ENCODE measurements at places on chromosomes 4 and X.

DNA sequence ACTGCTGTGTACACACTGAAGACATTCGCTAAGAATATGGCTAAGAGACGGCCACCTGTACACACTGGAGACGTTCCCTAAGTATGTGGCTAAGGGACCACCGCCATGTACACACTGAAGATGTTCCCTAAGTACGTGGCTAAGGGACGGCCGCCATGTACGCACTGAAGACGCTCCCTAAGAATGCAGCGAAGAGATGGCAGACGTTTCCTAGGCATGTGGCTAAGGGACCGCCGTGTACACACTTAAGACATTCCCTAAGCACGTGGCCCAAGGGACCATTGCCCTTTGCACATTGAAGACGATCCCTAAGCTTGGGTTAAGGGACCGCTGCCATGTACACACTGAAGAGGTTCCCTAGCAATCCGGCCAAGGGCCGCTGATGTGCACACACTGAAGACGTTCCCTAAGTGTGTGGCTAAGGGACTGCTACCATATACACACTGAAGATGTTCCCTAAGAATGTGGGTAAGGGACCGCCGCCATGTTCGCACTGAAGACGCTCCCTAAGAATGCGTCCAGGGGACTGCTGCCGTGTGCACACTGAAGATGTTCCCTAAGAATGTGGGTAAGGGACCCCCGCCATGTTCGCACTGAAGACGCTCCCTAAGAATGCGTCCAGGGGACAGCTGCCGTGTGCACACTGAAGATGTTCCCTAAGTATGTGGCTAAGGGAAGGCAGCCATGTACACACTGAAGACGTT lies 36.7 kb downstream of the DHRSX start:
- DNase-seq = no peak

DNA sequence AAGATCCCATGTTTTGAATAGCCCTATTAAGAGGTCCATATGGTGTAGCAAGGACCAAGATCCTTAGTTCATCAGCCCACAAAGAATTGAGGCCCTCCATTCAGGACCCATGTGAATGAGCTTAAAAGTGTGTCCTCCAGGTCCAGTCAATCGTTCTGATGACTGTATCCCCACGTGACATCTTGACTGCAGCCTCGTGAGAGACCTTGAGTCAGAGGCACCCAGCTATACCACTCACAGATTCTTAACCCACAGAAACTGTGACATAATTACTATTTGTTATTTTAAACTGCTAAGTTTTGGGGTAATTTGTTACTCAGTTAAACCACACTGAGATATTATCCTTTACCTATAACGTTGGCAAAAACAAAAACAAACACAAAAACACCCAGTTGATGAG lies 62.4 kb downstream of the ZNF182 start:
- no peak for DNase-seq

DNA sequence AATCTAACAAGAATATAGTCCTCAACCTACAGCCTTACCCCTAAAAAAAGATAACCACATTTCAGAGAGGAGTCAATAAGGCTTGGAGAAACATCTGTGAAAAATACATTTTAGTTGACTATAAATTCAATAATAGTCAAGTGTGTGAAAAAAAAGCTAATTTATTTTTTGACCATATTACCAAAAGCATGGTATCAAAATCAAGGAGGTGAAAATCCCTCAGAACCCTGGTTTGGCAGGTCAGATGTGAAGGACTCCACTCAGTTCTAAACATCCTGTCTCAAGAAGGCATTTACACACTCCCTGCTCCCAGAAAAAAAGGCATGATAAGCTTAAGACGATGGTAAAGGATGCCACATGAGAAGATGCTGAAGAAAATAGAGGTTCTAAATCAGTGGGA lies 745.1 kb upstream of the TENM3 start:
- DNase-seq = no peak

- DNase-seq = no peak
Measured at GRCh38 chr4:20403290-20403689, 151.6 kb downstream of the SLIT2 start.

DNA sequence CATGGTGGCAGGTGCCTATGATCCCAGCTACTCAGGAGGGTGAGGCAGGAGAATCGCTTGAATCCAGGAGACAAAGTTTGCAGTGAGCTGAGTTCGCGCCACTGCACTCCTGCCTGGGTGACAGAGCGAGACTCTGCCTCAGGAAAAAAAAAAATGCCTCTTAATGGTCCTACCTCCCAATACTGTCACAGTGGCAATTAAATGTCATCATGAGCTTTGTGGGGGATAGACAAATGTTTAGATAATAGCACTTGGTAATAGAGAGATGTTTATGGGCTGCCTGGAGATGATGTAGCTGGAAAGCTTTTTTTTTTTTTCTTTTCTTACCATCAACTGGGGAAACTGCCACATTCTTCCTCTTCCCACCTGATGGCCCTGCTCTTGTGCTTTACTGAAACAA lies 33.0 kb downstream of the GRK4 start:
- DNase-seq = no peak

GRCh38 chrX:139194571-139195280 lies 335.8 kb upstream of the F9 start:
- DNase-seq = no peak

- DNase-seq = no peak
Measured at GRCh38 chr4:4472344-4472958, 69.4 kb downstream of the STX18 start.

GRCh38 chr4:3070709-3071500 lies 3.4 kb downstream of the HTT-AS start:
- no peak for DNase-seq

- DNase-seq = no peak
Measured at GRCh38 chrX:53239474-53239873, 14.5 kb upstream of the KDM5C start.

DNA sequence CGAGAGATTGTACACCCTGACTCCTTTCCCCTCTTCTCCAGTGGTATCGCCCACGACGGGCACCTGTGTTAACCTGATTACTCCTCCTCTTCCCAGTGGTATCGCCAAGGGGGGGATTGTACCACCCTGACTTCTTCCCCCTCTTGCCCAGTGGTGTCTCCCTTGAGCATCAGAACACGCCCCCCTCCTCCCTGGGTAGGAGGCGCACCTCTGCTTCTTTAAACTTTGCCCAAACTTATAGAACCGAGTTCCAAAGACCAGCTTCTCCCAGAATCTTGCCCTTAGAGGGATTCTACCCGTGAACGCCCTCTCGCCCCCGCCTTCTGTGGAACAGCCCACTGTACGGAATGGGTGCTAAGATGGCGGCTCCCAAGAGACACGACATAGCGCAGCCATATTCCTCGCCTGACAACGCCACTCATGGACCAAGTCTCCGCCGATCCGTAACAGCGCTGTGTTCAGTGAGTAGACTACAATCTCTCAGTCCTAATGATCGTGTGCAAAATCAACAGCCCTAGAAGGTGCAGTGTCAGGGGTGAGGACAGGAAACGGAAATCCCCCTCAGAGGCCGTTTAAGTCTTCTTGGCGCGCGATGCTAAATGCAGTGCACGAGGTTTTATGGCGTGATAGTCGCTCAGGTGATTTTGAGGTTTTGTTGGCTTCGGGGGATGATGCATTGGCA lies 4.2 kb upstream of the ZNF157 start:
- DNase-seq = no peak

GRCh38 chr4:99300934-99301333 lies 10.1 kb upstream of the ADH1A start:
- no peak for DNase-seq

- DNase-seq = no peak
Measured at GRCh38 chr4:128060121-128060698, 902 bp upstream of the LARP1B start.

- DNase-seq = no peak
Measured at GRCh38 chrX:132638313-132638712, 149.5 kb upstream of the MBNL3 start.

DNA sequence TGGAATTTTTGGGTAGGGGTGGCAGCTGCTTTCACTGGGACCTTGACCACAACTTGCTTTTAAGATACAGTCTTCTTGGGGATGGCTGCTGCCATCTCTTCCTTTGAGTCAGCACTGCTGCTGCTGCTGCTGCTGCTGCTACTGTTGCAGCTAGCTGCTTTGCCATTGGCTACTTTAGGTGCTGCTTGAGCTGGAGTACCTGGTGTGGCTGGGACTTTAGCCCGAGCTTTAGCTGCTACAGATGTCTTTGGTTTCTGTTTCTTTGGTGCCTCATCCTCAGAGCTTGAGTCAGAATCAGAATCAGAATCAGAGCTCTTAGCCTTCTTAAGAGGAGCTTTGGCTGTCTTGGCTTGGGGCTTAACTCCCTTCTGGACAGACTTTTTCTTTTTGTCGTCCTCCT lies 52.2 kb downstream of the FAM9B start:
- no peak for DNase-seq

DNA sequence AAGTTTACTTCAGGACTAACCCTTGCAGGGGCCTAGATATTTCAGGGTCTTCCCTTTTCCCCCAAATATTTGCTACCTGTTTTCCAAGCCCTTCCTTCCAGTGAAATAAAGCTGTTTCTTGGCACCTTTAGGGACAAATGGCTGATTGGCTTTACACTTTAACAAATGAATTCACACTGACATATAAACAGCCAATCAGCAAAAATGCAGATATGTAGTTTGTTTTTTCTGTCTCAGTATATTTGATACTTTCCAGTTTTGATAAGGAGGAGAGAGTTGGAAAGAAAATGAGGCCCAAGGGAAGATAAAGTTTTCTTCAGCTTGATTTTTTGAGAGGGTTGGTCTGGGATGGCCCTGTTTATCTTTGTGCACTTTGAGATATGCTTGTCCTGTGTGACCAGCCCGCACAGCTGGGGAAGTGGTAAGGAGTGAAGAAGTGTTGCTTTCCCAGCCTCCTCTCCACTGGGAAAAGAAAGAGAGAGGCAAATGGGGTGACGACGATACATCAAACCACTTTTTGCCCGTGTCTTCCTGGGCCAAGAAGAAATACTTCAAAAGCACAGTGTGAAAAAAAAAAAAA lies 67.5 kb downstream of the MGST2 start:
- DNase-seq = no peak

GRCh38 chr4:140841186-140841585 lies 85.0 kb upstream of the TBC1D9 start:
- DNase-seq = no peak

GRCh38 chrX:132563976-132564375 lies 75.1 kb upstream of the MBNL3 start:
- DNase-seq = no peak

DNA sequence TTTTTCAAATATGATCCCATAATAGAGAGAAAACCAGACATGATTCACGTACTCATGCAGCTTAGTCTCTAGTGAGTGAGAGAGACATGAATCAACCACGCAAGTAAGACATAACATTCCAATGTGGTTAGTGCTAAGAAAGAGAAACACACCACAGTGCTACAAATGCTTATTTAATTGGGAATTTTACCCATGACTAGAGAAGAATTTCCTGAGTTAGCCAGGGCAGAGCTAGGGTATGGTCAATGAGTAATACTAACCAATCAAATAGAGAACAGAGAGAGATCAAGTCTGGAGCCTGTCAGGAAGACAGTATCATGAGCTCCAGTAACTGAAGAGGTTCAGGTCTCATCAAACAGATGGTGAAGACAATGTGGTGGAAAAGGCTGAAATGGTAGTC lies 495.2 kb downstream of the PDGFC start:
- no peak for DNase-seq

DNA sequence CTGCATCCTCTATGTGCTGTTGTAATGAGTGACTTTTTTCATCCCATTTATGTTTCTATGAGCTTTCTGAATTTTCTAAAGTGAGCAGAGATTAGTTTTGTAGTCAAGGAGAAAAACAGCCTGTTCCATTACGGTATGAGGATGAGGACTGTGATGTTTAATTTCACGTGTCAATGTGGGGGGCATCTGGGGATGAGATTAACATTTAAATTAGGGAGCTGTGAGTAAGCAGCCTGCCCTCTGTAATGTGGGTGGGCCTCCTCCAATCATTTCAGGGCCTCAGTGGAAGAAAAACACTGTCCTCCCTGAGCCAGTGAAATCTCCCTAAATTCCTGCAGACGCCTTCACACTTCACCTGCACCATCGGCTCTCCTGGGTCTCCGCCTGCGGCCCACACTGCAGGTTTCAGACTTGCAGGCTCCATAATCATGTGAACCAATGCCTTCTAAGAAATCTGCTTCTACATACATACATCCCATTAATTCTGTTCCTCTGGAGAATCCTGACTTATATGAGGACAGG lies 121.7 kb downstream of the AFAP1 start:
- DNase-seq = no peak

- DNase-seq = no peak
Measured at GRCh38 chrX:103586314-103586646, 965 bp downstream of the TCEAL4 start.

- no peak for DNase-seq
Measured at GRCh38 chr4:156111686-156112085, 158.0 kb upstream of the CTSO start.

DNA sequence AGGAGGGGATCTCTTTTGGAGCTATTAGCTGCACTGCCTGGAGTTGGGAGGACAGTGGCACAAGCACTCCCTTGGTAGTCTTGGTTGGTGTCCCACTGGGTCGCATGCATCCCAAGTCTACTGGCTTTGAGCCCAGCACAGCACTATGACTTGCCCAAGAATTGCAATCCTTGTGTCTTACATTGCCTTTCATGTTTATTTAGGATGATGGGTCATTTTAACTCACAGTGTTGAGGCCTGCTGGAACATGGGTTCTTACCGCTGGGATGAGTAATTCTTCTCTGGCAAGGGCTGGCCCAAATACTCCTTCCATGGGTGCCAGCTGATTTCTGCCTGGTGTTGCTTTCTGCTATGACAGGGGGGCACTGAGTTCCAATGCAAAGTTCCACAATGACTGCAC lies 185.5 kb downstream of the TEX13C start:
- DNase-seq = no peak

DNA sequence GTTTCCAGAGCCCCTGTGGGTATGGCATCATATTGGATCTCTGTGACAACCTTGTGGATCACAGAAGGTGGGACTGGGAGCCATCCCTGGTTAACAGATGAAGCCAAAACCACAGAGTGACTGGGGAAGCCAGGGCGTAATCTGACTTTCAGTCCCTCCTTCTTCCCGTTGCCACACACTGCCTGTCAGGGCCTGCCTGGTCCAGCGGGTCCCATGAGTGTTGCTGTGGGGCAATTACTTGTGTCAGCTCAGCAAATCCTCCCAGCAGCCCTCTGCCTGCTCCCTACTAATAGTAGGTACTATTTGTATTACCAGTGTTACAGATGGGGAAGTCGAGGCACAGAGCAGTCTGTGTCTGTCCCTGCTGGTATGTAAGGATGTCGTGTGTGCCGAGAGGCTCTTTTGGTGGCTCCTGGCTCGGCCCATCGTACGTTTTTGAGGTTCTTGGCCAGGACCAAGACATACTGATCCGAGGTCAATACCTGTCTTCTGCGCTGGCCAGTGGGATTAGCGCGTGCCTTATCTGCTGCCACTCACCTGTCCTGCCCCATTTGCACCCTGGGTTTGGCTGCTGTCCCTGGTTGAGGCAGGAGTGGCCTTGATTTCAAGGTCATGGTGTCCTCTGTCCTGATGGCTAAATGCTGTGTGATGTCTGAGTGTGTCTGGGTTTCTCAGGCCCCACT lies 5.7 kb downstream of the NSG1 start:
- DNase-seq = no peak

DNA sequence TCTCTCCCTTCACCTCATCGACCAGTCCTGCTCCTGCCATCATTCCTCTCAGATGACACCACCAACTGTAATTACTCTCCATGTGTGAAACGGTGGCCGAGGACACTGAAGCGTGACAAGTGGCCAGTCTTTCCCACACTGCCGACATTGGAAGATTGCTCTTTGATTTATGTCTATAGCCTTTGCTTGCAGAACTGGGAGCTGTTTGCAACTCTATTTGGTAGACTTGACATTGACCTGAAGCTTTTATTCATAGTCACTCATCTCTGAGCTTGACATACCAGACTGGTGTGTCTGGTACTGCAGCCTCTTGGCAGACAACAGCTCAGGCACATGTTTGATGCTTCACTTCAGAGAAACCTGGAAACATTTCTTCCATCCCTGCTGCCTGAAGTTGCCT lies 121.8 kb upstream of the GALNT7 start:
- DNase-seq = no peak
